Kidney tubule cell (primary cell): ENCODE measurements at places on chromosomes 4 and X.

- no peak for DNase-seq
Observed at GRCh38 chr4:97593248-97593647, 550.0 kb downstream of the STPG2 start.

DNA sequence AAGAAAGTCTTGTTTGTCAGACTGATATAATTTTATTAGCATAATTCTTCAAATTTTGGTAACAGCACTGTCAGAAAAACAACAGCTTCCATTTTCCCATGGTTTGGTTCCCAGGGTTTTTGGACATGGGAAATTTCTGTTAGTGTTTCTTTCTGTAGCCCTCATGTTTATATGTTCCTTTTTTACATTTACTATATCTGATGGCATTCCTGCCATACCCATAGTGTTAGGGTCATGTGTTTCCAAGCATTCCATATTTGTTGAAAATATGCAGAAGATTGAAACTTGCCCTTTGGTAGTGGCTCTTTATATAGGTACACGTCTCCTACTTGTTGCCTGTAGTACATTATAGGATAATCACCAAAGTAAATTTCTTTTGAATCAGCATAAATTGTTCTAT, 65.8 kb downstream of the PDLIM5 start:
- DNase-seq = no peak

DNA sequence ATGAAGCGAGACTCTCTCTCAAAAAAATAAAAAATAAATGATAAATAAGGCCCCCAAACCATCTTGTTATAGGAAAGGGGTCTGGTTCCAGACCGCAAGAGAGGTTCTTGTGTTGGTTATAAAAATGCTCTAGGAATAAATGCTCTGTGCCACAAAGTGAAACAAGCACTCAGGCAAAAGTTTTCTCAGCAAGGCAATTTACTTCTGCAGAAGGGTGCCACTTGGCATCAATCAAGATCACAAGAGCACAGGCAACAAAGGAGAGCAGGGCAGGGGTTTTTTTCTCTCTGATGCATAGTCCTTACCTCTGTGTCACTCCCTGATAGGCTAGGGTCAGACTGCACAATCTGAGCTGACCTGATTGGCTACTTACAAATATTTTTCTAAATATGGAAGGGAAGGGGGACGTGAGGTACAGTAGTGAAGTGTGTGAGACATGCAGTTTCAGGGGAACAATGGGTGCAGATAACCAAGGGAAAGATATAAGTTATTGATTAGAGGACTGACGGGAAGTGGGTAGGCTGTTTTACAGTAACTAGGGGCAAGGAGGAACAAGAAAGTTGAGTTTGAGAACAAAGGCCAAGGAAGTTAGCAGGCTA, 29.8 kb upstream of the FUNDC1 start:
- no peak for DNase-seq

DNA sequence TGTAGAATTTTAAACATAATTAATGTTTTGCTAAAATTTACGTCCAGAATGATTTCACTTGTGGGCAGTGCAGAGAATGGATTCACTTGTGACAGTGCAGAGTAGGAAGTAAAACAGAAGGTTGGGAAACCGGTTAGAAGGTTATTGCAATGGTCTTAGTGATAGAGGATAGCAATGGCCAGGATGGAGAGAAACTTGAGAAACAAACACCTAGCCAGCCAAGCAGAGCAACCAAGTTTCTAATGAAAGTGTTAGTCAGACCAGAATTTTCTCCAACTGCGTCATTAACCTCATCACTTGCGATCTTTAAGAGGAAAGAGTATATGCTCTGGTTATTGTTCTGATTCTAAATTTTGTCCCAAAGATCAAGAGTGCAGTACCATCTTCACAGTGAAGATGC, 50.0 kb upstream of the TBC1D9 start:
- no peak for DNase-seq

DNA sequence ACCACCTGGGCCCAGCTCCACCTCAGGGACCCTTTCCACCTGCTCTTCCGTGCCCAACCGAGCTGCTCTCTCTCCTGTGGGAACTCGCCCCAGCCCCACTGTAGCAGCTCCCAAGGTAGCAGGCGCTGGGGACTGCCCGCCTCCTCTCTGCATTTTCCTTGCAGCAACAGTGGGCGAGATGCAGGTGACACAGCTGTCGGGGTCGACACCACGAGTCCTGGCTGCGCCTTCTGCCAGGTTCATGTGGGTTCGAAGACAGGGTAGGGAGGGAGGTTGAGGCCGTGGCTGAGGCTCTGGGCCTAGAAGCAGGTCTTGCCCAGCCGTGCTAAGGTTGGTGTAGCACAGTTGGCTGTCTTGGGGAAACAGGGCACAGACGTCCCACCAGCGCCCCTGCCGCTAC, 245.2 kb upstream of the FSTL5 start:
- DNase-seq = no peak

DNA sequence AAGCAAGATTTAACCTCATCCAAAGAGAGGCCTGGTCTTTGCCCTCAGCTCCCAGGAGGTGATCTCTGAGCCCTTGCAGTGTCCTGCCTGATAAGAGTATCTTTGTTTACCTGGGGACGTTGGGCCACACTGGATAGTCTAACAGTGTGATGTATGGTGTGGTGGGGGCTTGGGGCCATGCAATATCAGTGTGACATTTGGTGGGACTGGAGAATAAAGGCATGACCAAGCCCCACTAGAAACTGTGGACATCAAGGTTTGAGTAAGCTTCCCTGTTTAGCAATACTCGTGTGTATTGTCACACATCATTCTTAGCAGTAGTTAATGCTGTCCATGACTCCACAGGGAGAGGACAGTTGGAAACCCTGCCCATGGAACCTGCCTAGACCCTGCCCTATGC, 34.4 kb downstream of the BBS12 start:
- DNase-seq = no peak

GRCh38 chrX:12421918-12422317, 283.6 kb downstream of the FRMPD4 start:
- DNase-seq = no peak

DNA sequence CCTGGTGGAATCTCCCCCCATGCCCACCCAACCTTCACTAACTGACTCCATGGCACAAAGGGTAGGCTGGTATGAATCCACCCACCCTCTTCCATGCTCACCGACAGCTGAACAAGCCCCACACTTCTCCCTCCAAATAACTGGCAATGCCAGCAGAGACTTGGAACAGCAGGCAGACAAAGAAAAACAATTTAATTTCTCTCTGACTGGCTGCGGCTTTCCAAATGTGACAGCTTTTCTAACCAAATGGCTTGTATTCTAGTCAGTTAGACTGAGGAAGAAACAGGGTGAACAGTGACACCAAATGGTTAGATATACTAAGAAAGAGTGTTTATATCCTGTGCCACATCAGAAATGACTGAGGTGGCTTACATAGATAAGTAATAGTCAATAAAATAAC, 199.3 kb upstream of the ADAMTS3 start:
- DNase-seq = peak; percentile 33

GRCh38 chr4:120354381-120354780, 287.7 kb upstream of the MAD2L1 start:
- no peak for DNase-seq

DNA sequence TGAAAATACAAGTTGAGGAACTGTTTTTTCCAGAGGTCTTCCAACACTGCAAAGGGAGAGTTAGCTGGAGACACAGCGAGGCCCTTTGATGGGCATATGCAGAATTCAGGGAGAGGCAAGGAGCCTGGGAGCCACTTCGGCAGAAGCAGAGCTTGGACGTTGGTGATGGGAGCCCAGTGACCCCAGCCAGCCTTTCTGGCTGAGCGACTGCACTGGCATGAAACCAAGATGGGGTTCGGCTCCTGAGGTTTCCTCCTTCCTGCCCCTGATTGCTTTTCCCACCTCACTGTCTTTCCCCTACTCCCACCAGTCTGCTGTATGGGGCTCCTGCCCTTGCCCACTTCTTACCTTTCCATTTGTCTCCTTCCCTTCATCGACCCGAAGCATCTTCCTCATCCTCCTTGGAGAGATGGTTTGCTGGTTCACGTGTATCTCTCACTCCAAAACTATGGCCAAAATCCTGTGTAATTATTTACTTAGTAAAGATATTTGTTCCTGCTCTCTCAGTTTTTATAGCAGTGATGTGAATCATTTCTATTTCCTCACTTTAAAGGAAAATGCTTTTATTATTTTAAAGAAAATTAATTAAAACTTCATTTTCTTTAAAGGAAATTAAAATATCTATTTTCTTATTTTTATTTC, 100.5 kb downstream of the NFKB1 start:
- DNase-seq = peak; percentile 55

GRCh38 chr4:177201614-177202013, 108.1 kb upstream of the NEIL3 start:
- no peak for DNase-seq

GRCh38 chr4:58111818-58112217, 1001.6 kb upstream of the IGFBP7 start:
- no peak for DNase-seq

GRCh38 chr4:89586864-89587263, 250.1 kb downstream of the SNCA start:
- peak; percentile 25 for DNase-seq
